Peyer's patch (tissue), 4 donors: ENCODE measurements at places on chromosomes 5 and 9. TPM values are rescaled to one million over a fixed set of nuclear protein-coding genes. Genes with fewer than 3 reads are reported as not detected.

Gene TAS2R1
- total RNA-seq: not detected

Gene SPINK4
- 256 TPM for total RNA-seq

Gene CRHBP
- not detected for total RNA-seq

Gene NUTM2F
- total RNA-seq: not detected

Gene PHAX
- 31.4 TPM for total RNA-seq

Gene CTXN3
- not detected for total RNA-seq

Gene MEIKIN
- total RNA-seq: not detected

Gene SEMA6A
- total RNA-seq: 37.1 TPM

Gene TRIP13
- 1.2 TPM for total RNA-seq

Gene PROB1
- 0.94 TPM for total RNA-seq

Gene PCDHAC1
- 0.54 TPM for total RNA-seq

Gene ITK
- 6.7 TPM for total RNA-seq

Gene BTNL9
- 5.3 TPM for total RNA-seq

Gene FBXL7
- total RNA-seq: 5.8 TPM

Gene ANKHD1
- 236 TPM for total RNA-seq
